ENCODE measurements at places on chromosomes 7 and 10.

DNA sequence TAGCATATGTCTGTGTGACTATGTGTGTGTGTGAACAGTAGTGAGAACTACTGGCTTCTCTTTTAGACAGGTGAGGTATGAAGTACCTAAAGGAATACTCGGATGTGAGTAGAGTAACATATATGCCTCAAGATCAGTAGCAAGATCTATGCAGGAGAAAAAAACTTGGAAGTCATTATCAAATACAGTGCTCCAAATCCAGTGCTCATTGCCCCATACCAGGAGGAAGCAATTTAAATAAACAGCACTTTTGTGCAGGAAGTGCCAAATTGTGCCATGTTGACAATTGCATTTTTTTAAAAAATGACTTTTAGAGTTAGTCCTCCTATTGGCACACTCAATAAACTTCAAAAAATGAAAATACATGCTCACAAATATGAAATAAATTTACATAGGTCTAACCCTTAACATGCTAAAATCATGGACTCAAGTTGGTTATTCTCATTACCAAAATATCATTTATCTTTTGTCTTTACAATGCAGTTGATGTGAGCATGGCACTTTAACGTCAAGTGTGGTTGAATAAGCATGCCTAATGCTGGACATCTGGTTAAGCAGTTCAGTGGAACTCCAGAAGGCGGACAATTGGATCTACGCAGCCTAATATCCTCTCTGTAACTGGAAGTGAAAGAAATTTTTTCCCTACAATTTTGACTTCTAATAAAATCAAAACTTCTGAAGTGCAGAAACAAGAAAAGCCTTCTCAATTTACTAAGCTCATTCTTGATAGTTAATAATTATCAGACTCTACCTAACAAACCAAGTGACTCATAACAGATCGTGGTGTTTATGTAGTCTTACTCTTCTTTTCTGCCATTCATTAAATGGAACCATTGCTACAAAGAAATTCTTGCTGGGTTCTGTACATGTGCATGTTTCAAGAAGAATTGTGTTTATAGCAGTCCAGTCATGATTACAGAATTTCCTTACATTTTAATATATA, 195.2 kb downstream of the MDFIC start:
- DNase-seq = no peak

DNA sequence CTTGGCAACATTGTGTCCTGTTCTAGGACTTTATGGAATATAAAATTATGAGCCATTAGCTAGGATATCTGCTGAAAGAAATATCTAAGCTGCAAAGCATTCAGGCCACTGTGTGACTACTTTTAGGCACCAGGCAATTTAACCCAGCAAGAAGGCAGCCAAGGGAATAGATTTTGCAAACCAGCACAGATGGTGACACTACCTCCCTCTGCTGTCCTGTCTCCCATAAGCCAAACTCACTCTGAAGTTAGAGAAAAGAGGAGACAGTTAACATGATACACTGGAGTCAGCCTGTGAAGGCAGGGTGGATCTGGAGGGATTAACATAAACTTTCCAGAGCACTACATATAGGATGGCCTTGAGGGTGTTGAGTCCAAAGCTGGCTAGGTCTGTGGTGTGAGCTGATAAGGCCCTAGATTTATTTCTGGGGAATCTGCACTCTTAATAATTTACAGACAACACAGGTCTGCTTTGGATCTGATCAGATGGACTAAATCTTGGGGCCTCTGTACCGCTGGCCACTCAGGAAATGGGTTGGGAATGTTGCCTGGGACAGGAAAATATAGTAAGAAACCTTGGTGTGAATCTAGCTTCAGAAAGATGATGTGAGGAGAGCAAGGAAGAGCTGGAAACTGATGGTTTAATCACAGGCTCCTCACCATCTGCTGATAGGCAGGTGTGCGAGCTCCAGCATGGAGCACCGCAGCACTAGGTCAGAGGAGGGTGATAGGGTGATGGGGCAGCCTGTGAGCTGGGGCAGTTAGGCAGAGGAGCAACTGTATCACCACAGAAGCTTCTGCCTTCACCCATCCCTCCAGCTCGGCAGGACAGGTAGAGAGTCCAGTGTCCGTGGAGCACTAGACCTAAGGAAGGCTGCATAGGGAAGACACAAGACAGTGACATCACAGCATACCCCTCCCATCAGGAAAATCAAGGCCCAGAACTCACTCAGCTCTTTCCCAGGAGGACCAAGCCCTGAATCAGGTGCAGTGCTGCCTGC, 229.9 kb upstream of the PRSS1 start:
- DNase-seq = no peak

- no peak for DNase-seq
Measured at GRCh38 chr7:103314852-103315251, 17.6 kb downstream of the PMPCB start.

DNA sequence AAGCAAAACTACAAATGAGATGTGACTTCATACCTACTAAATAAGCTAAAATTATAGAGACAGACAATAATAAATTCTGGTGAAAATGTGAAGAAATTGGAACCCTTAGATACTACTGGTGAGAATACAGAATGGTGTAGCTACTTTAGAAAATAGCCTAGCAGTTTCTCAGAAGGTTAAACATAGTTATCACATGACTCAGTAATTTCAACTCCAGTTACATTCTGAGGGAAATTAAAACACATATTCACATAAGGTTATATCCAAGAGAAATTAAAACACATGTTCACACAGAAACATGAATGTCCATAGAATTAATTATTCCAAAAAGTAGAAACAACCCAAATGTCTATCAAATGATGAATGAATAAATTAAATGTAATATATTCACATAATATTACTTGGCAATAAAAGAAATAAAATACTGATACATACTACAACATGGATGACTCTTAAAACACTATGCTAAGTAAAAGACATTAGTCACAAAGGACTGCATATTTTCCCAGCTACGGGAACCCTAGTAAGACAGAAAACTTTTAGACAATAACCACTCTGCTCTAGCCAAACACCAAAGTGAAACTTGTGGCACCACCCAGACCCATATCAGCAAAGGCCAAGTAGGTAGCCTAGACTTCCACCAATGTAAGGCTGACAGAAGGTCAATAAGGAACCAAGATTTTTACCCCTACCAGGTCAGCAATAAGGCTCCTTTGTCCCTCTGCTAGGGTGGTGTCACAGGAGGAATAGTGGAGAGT, 25.1 kb downstream of the SLC25A40 start:
- no peak for DNase-seq

GRCh38 chr7:117323305-117323850, 520 bp upstream of the WNT2 start:
- DNase-seq = no peak

DNA sequence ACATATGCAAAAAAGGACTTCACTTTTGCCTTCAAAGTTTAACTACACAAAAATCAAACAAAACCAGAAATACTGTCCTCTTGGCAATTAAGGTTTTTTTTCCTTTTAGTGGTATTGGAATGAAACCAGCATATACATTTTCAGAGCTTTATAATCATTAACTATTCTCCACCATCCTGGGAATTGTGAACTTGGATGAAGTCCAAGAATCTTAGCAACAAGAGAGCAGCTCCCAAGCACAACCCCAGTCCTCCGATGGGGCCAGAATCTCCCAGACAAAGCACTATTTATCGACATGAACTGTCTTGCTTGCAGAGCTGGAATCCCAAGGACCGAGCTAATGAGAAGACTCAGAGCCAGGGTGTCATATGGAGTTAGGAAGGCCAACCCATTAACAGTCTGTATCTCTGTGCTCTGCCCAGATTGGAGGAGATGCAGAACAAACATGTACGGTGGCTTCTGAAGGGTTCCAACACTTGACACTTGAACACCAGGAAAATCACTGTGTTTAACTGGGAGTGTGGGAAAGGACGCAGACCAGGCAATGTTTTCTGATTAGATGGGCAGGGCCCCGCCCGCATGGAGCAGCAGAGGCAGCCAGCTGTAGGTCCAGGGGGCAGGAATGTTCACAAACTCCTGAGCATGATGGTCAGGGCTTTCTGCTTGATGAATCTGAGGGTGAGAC, 35.5 kb downstream of the PPP1R3C start:
- no peak for DNase-seq

DNA sequence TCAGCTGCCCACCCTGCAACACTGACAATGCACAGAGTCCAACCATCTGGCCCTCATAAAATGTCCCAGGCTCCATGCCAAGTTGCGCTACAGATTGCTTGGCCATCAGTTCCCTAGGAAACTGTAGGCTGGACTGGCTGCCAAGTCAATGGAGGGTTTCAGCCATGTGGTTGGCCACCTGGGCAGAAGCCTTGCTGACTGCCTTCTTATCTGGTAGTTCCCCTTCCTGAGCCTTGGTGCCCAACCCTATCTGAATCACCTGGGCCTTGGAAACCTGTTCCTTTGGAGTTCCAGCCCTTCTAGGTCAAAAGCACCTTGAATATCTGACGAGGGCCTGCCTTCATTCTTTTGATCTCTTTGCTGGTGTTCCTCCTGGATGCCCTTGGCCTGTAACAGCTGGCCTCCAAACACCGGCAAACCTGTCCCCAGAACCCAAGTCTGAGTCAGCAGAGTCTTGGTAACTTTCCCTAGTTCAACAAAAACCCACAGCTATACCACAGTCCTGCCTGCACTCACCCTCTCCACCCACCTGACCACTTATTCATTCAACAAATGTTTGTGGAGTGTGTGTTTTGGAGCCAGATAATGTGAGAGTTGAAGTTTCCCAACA, 37.4 kb upstream of the KDM7A start:
- DNase-seq = no peak

- no peak for DNase-seq
Measured at GRCh38 chr7:102860351-102860811, 52.4 kb upstream of the LRRC17 start.

GRCh38 chr10:1130226-1130625, 74.0 kb downstream of the WDR37 start:
- no peak for DNase-seq
